ENCODE measurements at places on chromosomes 4 and X.

DNA sequence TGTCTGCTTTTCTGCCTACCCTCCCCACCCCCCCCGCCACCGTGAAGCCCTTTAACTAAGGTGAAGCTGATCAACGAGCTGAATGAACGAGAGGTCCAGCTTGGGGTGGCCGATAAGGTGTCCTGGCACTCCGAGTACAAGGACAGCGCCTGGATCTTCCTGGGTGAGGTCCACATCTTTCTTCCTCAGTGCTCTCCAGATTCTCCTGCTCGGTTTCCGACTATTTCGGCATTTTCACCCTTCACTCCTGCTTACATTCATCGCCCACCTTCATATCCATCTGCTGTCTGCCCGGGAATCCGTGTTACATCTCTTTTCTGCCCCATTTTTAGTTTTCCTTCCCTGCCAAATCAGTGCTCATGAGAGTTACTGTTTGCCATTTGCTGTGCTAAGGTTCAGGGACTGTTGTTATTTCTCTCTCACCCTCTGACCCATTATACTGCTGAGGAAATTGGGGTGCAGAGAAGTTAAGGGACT is 459 bp downstream of the RBMX2 start:
- DNase-seq, result no peak

DNA sequence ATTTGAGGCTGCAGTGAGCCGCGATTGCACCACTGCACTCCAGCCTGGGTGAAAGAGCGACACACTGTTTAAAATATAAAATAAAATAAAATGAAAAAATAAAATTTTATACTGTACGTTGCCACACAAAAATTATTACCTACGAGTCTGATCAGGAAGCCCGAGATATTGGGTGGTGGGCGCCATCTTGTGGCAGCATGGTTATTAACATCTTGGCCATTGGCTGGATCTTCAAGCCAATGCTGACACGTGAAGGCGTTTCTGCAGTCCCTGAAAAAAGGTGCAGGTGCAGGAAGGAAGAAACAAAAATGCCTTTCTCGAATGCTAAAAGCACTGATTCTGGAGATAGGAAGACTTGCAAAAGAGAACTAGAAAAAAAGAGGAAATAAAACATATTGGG is 4.9 kb upstream of the TLR8 start:
- DNase-seq, result no peak

DNA sequence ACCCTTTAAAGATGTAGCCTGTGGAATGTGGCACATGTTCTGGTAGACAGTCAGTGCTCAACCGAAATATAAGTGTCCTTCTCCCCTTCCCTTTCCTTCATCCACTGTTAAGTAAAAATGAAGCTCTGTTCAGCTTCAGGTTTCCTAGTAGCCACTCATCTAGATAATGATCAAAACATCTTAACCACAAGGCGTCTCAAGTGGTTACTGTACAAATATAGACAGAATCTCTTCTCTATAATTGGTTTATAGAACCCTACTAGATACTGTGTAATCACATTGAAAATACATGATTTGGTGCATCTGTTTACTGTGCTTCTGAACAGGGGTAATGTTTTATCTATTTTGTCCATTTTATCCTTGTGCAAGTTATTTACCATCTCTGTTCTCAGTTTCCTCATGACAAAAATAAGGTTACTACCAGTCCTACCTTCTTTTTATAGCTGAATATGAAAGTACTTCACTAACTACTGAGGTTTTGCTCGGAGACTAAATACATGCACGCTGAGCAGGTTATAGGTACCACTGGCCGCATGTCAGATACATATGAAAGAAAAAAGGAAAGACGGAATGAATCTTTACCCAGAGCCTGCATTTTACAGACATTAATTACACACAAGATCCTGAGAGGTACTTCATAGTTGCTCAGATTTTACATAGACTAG is 20.3 kb upstream of the SLC25A4 start:
- no peak for DNase-seq

DNA sequence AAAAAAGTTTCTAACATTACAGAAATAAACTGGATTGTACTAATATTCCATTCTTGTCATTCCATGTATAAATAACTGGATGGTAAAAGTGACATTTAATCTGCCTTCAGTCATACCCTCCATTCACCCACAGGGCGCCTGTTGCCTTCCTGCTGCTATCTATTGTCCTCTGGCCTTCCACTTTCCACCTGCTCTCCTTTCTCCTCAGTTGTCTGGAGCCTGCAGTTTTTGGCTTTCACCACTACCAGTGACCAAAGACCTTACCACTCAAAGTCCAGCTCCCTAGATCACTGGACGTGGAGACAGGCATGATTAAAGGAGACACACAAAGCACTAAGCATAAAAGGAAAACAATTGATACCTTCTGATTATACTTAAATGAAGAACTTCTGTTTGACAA is 46.2 kb upstream of the NHS start:
- no peak for DNase-seq

DNA sequence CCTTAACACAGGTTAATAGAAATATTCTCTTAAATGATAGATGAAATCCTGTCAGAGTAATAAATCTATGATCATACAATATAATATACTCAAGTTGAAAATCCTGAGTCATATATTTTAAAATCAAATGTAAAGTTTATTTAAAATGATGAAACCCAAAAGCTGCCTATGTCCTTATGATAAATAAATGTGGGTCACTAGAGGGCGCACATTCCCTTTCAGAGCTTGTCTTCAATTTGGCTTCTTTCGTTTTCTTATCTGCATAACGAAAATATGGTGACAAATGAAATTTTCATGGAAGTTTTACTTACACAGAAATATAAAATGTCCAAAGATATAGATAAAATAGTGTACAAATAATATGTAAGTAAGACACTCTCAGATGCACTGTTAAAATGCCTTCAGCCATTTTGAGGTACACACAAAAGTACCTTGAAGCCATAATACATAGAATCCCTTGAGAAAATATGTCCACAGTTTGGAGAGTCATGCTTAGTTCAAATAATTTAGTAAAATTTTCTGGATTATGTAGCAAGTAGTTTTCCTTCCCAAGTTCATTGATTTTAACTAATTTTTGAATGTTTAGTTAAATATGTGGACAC is 680.4 kb downstream of the DMD start:
- no peak for DNase-seq

- no peak for DNase-seq
Observed at GRCh38 chr4:9949573-9949972, 71.7 kb downstream of the SLC2A9 start.
